ENCODE measurements at places on chromosomes 16 and 17. TPM values are rescaled to one million over a fixed set of nuclear protein-coding genes. Genes with fewer than 3 reads are reported as not detected.

Gene RPGRIP1L
- total RNA-seq, result 4.3 TPM

DNA sequence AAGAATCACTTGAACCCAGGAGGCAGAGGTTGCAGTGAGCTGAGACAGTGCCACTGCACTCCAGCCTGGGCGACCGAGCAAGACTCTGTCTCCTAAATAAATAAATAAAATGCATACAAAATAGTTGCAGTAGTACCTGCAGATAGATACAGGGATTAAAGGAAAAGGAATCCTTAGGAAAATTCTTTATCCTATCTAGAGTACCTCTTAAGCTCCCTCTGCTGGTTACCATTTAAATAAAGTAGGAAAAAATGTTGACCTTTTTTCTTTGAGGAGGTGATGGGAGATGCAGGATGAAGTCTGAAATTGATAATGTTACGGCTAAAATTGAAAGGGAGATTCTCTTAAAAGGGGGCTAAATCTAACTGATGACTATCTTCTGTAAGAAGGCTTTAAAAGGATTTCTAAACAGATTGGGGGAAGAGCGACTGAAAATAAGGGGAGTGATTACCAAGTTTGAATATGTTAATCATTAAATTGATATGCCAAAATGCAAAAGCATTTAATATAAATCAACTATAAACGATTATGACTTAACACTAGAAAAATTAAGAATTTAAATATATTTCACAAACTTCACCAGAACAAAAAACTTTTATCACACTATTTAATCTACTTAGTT is 29.4 kb downstream of the C16orf87 start:
- no peak for DNase-seq
- H3K27me3 ChIP-seq, result no peaks in the 10 kb centered on the region
- H3K27ac ChIP-seq, result no peak overlapping the region
- H3K4me1 ChIP-seq, result no peaks in the 10 kb centered on the region
- no peaks in the 10 kb centered on the region for H3K36me3 ChIP-seq
- H3K4me3 ChIP-seq, result no peak overlapping the region

DNA sequence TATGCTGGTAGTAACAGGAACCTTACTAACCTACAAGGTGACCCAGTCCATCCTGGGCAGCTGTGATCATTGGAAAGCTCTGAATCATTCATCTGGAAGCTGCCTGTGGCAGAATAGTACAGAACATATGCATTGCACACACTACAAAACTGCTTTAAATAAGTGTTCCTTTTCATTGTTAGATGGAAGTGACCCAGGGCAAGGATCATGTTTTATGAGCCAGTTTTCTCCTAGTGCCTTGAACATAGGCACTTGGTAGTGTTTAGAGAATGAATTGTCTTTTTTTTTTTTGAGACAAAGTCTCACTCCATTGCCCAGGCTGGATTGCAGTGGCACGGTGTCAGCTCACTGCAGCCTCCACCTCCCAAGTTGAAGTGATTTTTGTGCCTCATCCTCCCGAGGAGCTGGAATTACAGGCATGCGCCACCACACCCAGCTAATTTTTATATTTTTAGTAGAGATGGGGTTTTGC is 55.4 kb downstream of the TENT4B start:
- no peak for DNase-seq
- H3K4me1 ChIP-seq, result peaks cover 59% of the 10 kb centered on the region
- H3K4me3 ChIP-seq, result no peak overlapping the region
- no peaks in the 10 kb centered on the region for H3K27me3 ChIP-seq
- H3K27ac ChIP-seq, result no peak overlapping the region

GRCh38 chr17:36674278-36674650 is 72.9 kb downstream of the MRM1 start:
- no peaks in the 10 kb centered on the region for H3K36me3 ChIP-seq
- H3K4me3 ChIP-seq, result no peak overlapping the region
- no peaks in the 10 kb centered on the region for H3K4me1 ChIP-seq
- H3K27ac ChIP-seq, result no peak overlapping the region

- H3K36me3 ChIP-seq, result peaks cover 9% of the 10 kb centered on the region
- no peaks in the 10 kb centered on the region for H3K27me3 ChIP-seq
- peak; percentile 70 for DNase-seq
- H3K4me1 ChIP-seq, result peaks cover 29% of the 10 kb centered on the region
- H3K4me3 ChIP-seq, result no peak overlapping the region
Measured at GRCh38 chr17:81002409-81003361, 11.0 kb downstream of the CHMP6 start.

Gene PRKCB
- 0.33 TPM for total RNA-seq

- no peaks in the 10 kb centered on the region for H3K27me3 ChIP-seq
- peaks cover 10% of the 10 kb centered on the region for H3K36me3 ChIP-seq
- no peak for DNase-seq
- H3K4me1 ChIP-seq, result peaks cover 32% of the 10 kb centered on the region
- H3K4me3 ChIP-seq, result no peak overlapping the region
Measured at GRCh38 chr16:27366687-27367460, 35.1 kb upstream of the IL21R start.

GRCh38 chr17:56213031-56213430 is 59.8 kb downstream of the ANKFN1 start:
- H3K4me1 ChIP-seq, result no peaks in the 10 kb centered on the region
- no peak overlapping the region for H3K27ac ChIP-seq
- H3K4me3 ChIP-seq, result no peak overlapping the region
- no peaks in the 10 kb centered on the region for H3K36me3 ChIP-seq
- no peak for DNase-seq

GRCh38 chr17:30132615-30133014 is 16.0 kb downstream of the NSRP1 start:
- peaks cover 3% of the 10 kb centered on the region for H3K36me3 ChIP-seq
- H3K4me3 ChIP-seq, result no peak overlapping the region
- H3K27me3 ChIP-seq, result no peaks in the 10 kb centered on the region
- H3K4me1 ChIP-seq, result no peaks in the 10 kb centered on the region

Gene PYDC1
- not detected for total RNA-seq

- no peak for DNase-seq
- peaks cover 4% of the 10 kb centered on the region for H3K36me3 ChIP-seq
- no peak overlapping the region for H3K27ac ChIP-seq
- no peaks in the 10 kb centered on the region for H3K4me1 ChIP-seq
- no peak overlapping the region for H3K4me3 ChIP-seq
Measured at GRCh38 chr16:84765616-84766580, 53.9 kb upstream of the CRISPLD2 start.

- no peak for DNase-seq
- no peaks in the 10 kb centered on the region for H3K4me1 ChIP-seq
- H3K27me3 ChIP-seq, result no peaks in the 10 kb centered on the region
Measured at GRCh38 chr17:68182011-68182306, 65.9 kb upstream of the AMZ2 start.

Gene TNP2
- not detected for total RNA-seq

GRCh38 chr16:26102369-26102768 is 410.6 kb downstream of the HS3ST4 start:
- H3K36me3 ChIP-seq, result no peaks in the 10 kb centered on the region
- no peaks in the 10 kb centered on the region for H3K4me1 ChIP-seq
- no peak for DNase-seq
- no peak overlapping the region for H3K27ac ChIP-seq
- H3K4me3 ChIP-seq, result no peak overlapping the region
- H3K27me3 ChIP-seq, result no peaks in the 10 kb centered on the region

Gene VAT1L
- 0.33 TPM for total RNA-seq

Gene CSH1
- not detected for total RNA-seq

DNA sequence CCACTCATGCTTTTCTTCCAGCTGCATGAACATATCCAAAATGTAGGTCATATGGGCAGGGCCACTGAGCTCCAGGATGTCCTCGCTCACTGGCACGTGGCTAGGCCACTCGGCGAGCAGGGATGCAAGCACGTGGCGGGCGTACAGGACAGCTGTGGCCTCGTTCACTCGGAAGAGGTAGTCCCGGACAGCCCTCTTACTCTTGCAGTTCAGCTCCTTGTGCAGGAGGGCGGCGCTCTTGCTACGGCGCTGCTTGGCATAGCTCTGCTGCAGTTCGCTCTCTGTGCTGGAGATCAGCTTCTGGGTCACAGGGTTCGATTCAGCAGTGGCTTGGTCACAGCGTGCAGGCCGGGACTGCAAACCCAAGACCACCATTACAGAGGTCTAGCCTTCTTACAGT is 53.1 kb upstream of the ATP2A3 start:
- no peaks in the 10 kb centered on the region for H3K4me1 ChIP-seq
- no peak for DNase-seq
- peaks cover 28% of the 10 kb centered on the region for H3K36me3 ChIP-seq
- no peak overlapping the region for H3K4me3 ChIP-seq
- H3K27me3 ChIP-seq, result no peaks in the 10 kb centered on the region

- no peak for DNase-seq
- no peak overlapping the region for H3K27ac ChIP-seq
- H3K4me1 ChIP-seq, result peaks cover 11% of the 10 kb centered on the region
- H3K4me3 ChIP-seq, result no peak overlapping the region
Measured at GRCh38 chr17:38421871-38422827, 6.1 kb upstream of the ARHGAP23 start.

DNA sequence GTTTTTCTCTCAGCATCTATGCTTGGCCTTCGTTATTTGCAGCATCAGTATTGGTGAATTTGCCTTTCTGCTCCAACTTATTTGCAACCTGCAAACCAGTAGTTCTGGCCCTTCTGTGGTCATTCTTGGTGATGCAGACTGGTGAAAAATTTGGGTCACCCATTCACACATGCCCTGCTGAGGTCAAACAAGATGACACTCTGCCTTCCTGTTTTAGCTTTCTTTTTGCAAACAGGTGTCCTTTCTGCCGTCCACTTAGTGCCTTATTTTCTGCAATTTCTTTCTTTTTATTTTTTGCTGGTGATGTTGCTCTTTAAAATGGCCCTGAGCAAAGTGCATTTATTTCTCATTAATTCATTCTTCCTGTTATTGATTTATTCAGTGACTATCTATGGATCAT is 31.3 kb downstream of the PLCG2 start:
- no peak overlapping the region for H3K27ac ChIP-seq
- DNase-seq, result no peak
- H3K27me3 ChIP-seq, result no peaks in the 10 kb centered on the region
- H3K4me3 ChIP-seq, result no peak overlapping the region
- no peaks in the 10 kb centered on the region for H3K4me1 ChIP-seq

DNA sequence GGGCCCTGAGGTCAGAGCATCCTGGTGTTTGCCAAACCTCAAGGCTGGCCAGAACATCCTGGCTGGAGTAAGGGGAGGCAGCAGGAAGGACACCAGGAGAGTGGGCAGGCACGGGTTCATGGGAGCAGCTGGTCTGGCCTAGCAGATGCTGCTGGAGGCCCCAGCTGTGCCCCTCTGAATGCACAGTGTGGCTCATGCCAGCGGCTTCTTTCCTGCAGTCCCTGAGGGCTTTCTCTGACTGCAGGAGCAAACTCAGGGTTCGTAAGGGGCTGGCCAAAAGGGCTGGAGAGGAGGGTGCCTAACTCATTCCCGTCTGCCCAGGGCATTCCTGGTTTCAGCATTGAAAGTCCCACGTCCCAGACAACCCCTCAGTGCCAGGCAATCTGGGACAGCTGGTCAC is 78.7 kb downstream of the ZDHHC7 start:
- no peak overlapping the region for H3K4me3 ChIP-seq
- H3K27me3 ChIP-seq, result no peaks in the 10 kb centered on the region
- peak overlapping the region; percentile 86 for H3K27ac ChIP-seq
- H3K36me3 ChIP-seq, result no peaks in the 10 kb centered on the region
- H3K4me1 ChIP-seq, result peaks cover 22% of the 10 kb centered on the region
- no peak for DNase-seq

Gene PIMREG
- total RNA-seq, result not detected

DNA sequence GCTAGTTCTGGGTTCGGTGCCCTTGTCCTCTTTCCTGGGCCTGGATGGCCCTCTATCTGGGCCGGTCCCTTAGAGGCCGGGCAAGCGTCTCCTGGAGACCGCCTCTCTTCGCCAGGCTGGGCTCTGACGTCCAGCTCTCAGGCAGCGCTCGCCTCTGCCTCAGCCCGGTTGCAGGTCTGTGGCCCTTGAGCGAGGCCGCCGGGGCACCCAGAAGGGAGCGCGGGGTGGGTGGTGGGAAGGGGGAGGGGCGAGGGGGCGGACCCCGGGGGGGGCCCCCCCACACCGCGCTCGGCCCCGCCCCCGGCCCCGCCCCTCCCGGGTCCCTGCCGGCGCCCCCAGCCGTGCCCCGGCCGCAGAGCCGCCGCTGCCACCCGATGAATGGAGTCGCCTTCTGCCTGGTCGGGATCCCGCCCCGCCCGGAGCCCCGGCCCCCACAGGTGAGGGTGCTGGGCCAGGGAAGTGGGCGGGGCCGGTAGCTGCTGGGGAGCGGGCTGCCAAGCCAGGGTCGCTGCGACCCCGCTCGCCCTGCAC is at the start of gene ARHGAP23:
ARHGAP23 (plus strand) TSS at position 353 of the 531 bp plus-strand sequence; CDS start at position 375, 22 bp downstream.
- peak within 1 kb of the TSS; percentile 92 for H3K4me3 ChIP-seq
- H3K27ac ChIP-seq, result peak within 1 kb of the TSS; percentile 13
- peaks cover 18% of the 10 kb centered on the region for H3K4me1 ChIP-seq
- H3K27me3 ChIP-seq, result no peaks in the 10 kb centered on the region
- no peaks in the 10 kb centered on the region for H3K36me3 ChIP-seq

DNA sequence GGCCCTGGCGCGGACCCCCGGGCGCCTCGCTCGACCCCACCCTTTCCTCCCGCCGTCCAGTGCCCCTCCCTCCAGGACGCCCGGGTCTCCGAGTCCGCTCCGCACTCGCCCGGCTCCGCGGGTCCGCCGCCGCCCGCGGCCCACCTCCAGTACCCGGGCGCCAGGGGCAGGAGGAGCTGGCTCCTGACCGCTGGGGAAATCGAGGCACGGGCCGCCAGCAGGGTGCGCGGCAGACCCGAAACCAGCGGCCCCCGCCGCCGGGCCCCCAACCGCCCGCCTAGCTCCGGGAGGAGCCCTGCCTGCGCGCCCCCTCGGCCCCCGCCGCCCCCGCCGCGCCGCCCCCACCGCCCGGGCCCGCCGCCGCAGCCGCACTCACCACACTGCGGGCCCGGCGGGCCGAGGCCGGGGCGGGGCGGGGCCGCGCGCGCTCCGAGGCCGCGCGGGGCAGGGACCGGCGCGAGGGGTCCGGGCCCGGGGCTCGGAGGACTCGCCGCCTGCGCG is 333 bp downstream of the MAFG start:
- no peaks in the 10 kb centered on the region for H3K27me3 ChIP-seq
- H3K27ac ChIP-seq, result peak overlapping the region; percentile 95
- no peak for DNase-seq
- peaks cover 51% of the 10 kb centered on the region for H3K4me1 ChIP-seq
- peak overlapping the region; percentile 98 for H3K4me3 ChIP-seq
- H3K36me3 ChIP-seq, result no peaks in the 10 kb centered on the region

DNA sequence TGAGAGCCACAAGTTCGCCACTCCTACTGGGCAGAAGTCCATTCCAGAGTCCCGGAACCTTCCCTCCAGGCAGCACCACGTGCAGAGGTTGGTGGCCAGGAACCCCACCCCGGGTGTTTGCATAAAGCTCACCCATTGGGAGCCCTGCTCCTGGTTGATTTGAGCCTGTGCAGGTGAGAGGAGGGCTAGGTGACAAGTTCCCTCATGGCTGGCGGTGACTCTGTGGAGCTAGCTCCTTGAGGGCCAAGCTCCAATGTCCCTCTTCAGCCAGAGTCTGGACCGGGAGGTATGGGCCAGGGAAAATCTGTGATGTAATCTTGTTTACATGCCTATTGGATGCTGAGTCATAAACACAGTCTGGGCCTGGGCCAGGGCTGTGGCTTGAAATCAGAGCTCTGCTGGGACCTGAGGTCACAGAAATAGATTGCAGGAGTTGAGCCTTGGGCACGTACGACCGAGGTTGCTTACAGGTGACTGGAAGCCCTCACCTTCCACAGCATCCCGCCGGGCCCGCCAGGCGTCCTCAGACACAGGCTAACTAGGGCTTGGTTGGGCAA is 118.9 kb downstream of the AATF start:
- H3K36me3 ChIP-seq, result no peaks in the 10 kb centered on the region
- H3K4me1 ChIP-seq, result no peaks in the 10 kb centered on the region
- no peak overlapping the region for H3K27ac ChIP-seq
- H3K27me3 ChIP-seq, result no peaks in the 10 kb centered on the region
- DNase-seq, result peak; percentile 54

Data from body of pancreas (tissue), 4 donors.